Skeletal muscle tissue (tissue), 5 donors: ENCODE measurements at places on chromosomes 12 and 14. TPM values are rescaled to one million over a fixed set of nuclear protein-coding genes. Genes with fewer than 3 reads are reported as not detected.

The CD163L1 gene
- 4.7 TPM for total RNA-seq

The PAX9 gene
- total RNA-seq, result 0.52 TPM

The PRH2 gene
- total RNA-seq, result not detected

The SERPINA10 gene
- total RNA-seq, result not detected

The PTCSC3 gene
- not detected for total RNA-seq

The SRSF5 gene
- total RNA-seq, result 77.2 TPM

The KRT5 gene
- total RNA-seq, result 1.6 TPM

The GDF3 gene
- total RNA-seq, result 1.0 TPM

The USP44 gene
- total RNA-seq, result 1.0 TPM

The ACOT6 gene
- total RNA-seq, result not detected

The CFAP73 gene
- total RNA-seq, result not detected

The GALNT8 gene
- total RNA-seq, result 5.2 TPM

The TRIM9 gene
- 1.0 TPM for total RNA-seq

The NINJ2 gene
- 2.6 TPM for total RNA-seq

The ARHGDIB gene
- 17.2 TPM for total RNA-seq

The SENP1 gene
- total RNA-seq, result 15.1 TPM

The KLHDC1 gene
- total RNA-seq, result 20.9 TPM

The GUCY2C gene
- not detected for total RNA-seq

The RERG gene
- 4.7 TPM for total RNA-seq

The PUS1 gene
- 4.7 TPM for total RNA-seq

The DUSP16 gene
- total RNA-seq, result 20.4 TPM

The MTERF2 gene
- total RNA-seq, result 9.9 TPM

The NACA gene
- 910 TPM for total RNA-seq

The NGB gene
- total RNA-seq, result not detected

The LIN52 gene
- total RNA-seq, result 11.5 TPM

The EFS gene
- total RNA-seq, result 17.2 TPM

The IFI27 gene
- 1.6 TPM for total RNA-seq

The IFNG-AS1 gene
- total RNA-seq, result 1.0 TPM

The DERA gene
- 44.9 TPM for total RNA-seq

The CEBPE gene
- under 0.01 TPM for total RNA-seq

The PPP1R1A gene
- 6.8 TPM for total RNA-seq

The IPO8 gene
- total RNA-seq, result 40.7 TPM

The TSHR gene
- total RNA-seq, result under 0.01 TPM

The ALDH2 gene
- total RNA-seq, result 5.7 TPM

The FAM186B gene
- not detected for total RNA-seq

The MYF5 gene
- 28.2 TPM for total RNA-seq

The MYO1H gene
- not detected for total RNA-seq

The TMCC3 gene
- total RNA-seq, result 16.7 TPM

The VRTN gene
- total RNA-seq, result not detected

The PEX5 gene
- total RNA-seq, result 39.7 TPM

The CMA1 gene
- 0.52 TPM for total RNA-seq

The KRT80 gene
- 0.52 TPM for total RNA-seq

The YY1 gene
- 39.7 TPM for total RNA-seq

The NUDT14 gene
- 17.2 TPM for total RNA-seq

The KRT73 gene
- total RNA-seq, result under 0.01 TPM

The CCDC88C gene
- 9.4 TPM for total RNA-seq

The GPX2 gene
- not detected for total RNA-seq

The HCAR3 gene
- total RNA-seq, result not detected

The WNT1 gene
- not detected for total RNA-seq

The AQP2 gene
- not detected for total RNA-seq
